Smooth muscle cell of bladder (primary cell): ENCODE measurements at places on chromosomes 5 and 9. TPM values are rescaled to one million over a fixed set of nuclear protein-coding genes. Genes with fewer than 3 reads are reported as not detected.

STPG3 gene
- not detected in 2 replicates for total RNA-seq

ANKRD34B gene
- under 0.01 TPM in 1 of 2 replicates, not detected in the other for total RNA-seq

TRMT10B gene
- total RNA-seq = 2.9 and 3.4 TPM in 2 replicates

PCDHGC4 gene
- total RNA-seq = 1.7 TPM in 2 replicates

SLC36A2 gene
- total RNA-seq = not detected in 2 replicates
